ENCODE measurements at places on chromosomes 16 and 17. TPM values are rescaled to one million over a fixed set of nuclear protein-coding genes. Genes with fewer than 3 reads are reported as not detected.

Gene NME4
- 16.4 TPM for total RNA-seq

Gene ST3GAL2
- 33.9 TPM for total RNA-seq

Gene ODAD4
- 6.5 TPM for total RNA-seq

Gene METTL2A
- total RNA-seq, result 52.6 TPM

Gene OR1A1
- total RNA-seq, result not detected

Gene ABCA9
- 8.8 TPM for total RNA-seq

Gene DNAH17
- total RNA-seq, result 0.23 TPM

Gene DRC7
- total RNA-seq, result 3.0 TPM

Gene COL1A1
- total RNA-seq, result 42.7 TPM

Gene EVPLL
- total RNA-seq, result 0.69 TPM

Gene COASY
- total RNA-seq, result 6.7 TPM

All from diencephalon (tissue), 1 donor.